ENCODE measurements at places on chromosomes 7 and 10.

DNA sequence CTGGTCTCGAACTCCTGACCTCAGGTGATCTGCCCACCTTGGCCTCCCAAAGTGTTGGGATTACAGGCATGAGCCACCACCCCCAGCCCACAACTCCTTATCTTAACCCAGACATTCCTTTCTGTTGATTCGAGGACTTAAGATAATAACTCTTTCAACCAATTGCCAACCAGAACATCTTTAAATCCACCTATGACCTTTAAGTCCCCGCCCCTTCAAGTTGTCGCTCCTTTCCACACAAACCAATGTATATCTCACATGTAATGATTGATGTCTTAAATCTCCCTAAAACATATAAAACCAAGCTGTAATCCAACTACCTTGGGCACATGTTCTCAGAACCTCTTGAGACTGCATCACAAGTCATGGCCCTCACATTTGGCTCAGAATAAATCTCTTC, 7.8 kb upstream of the ANKRD2 start:
- DNase-seq, result no peak

- no peak for DNase-seq
These were observed 7.4 kb downstream of the ARHGAP21 start for GRCh38 chr10:24716295-24716694.

- DNase-seq, result no peak
These were observed 25.5 kb downstream of the FGFBP3 start for GRCh38 chr10:91883549-91884444.

DNA sequence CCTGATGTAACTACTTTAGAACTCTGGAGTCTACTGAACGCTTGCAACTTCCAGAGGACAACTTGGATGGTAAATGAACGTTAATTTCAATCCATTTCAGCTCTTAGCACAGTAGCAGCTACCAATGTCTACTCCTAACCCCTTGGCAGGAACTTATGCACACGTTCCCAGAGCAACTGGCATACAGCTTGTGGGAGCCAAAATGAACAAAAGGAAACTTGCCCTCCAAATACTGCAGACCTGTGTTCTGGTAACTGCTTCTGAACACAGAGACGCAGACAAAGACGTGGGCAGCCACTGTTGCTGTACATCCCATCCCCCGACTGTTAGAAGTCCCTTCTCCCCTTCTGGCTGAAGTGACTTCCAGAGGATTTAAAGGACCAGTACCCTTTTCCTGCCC, 61.3 kb downstream of the XPNPEP1 start:
- no peak for DNase-seq

GRCh38 chr10:83539528-83540308, 599.6 kb upstream of the GHITM start:
- DNase-seq, result no peak

DNA sequence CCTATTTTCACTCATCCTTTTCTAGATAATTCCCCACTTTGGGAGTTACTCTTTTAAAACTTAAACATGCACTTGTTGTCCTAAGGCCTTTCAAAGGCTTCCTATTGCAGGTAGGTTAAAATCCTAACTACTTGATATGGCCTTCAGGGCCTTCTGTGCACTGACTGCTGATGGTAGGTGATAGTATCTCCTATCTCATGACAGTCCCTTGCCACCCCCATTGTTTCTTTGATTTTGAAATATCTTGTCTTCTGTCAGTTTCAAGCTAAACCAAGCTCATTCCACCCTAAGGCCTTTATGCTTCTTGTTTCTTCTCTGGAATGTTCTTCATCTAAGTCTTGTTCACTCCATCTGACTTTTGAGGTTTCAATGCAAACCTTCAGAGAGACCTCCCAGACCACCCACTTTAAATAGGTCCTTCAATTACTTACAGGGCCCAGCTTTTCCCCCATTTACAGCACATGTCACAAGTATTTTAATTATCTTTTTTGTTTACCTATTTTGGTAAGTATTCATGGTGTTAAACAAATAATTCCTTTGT, 2.4 kb upstream of the MTPN start:
- no peak for DNase-seq

GRCh38 chr7:25632616-25633015, 404.3 kb upstream of the NPVF start:
- DNase-seq, result no peak

- DNase-seq, result no peak
These were observed 15.5 kb downstream of the AMPH start for GRCh38 chr7:38615665-38616064.

DNA sequence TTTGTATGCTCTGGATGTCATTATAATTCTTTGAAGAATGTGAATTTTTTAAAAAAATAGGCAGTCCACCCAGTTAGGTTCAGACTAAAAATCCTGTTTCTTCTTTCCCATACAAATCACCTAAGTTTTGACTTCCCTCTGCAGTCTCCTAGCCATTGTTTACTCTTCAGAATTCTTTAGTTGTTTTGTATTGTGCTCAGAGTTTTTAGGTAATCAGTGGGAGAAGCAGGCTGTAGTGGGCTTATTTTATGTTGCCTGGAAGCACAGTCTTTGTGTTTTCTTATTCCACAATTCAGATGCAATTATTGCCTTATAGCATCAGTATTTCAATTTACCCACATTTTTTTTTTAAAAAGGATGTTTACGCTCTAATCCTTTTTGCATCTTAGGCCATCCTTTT, 94.9 kb downstream of the AKAP9 start:
- no peak for DNase-seq

DNA sequence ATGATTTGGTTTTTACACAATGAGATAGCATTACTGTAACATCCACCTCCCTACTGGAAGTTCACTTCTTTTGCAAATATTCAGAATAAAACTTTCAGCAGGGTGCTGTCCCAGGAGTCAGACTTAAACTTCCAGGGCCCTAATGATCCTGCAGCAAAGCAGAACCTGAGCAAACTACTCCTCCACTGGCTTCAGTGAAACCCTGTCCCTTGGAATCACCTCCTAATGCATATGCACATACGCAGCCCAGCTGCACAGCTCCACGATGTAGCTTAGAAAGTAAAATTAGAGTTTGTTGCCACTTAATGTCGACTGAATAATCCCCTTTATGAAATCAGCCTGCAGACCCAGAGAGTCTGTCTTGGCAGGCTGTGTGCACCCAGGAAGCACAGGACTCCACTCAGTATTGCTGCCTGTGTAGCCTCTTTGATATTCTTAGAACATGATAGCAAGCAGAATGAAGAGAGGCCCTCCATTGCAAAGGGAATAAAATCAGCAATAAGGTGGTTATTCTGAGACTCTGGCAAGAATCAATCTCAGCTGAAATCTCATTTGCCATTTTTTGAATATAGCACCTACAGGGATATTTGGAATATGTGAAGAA, 1.6 kb downstream of the NPSR1 start:
- no peak for DNase-seq

DNA sequence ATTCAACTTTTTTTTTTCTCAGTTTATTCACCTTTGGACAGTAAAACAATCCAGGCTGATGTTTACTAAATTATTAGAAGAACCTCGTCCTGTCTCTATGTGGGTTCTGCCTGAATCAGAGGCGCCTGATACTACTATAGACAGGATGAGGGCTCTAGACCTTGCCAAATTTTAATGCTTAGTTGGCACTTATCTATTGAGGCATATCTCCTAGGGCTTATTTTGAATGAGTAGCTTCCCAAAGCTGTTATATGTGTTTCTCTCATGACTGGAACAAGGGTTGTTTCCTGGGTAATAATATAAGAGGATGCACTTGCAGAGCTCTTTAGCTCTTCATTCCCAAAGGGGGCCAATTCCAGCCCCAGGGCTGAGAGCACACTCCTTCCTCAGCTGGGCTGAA, 23.6 kb downstream of the HECW1 start:
- no peak for DNase-seq

DNA sequence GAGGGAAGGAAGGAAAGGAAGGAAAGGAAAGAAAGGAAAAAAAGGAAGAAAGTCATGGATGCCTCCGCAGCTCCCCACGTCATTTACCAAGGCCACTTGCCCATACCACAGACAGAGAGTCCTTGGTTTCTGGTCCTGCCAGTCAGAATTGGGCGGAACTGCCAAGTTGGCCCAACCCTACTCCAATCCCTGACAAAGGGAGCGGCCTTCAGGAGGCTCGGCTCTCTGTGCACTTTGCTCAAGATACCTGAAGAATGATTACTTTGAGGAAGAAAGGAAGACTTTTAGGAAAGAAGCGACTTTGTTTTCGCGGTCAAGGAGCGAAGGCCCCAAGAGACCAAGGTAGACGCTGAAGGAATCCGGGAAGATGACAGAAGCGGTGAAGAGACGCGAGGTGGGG, 49.1 kb upstream of the FXYD4 start:
- no peak for DNase-seq

- DNase-seq, result no peak
These were observed 2.6 kb upstream of the ZNF438 start for GRCh38 chr10:31034098-31034909.

Data from stimulated activated effector memory CD8-positive, alpha-beta T cell treated with anti-CD3 and anti-CD28 coated beads, Interleukin-12 subunit alpha, Interleukin-12 subunit beta, amount 100 ng/mL, for 72 hours (primary cell).